Daoy (cell line): ENCODE measurements at places on chromosomes 12 and 14. TPM values are rescaled to one million over a fixed set of nuclear protein-coding genes. Genes with fewer than 3 reads are reported as not detected.

DNA sequence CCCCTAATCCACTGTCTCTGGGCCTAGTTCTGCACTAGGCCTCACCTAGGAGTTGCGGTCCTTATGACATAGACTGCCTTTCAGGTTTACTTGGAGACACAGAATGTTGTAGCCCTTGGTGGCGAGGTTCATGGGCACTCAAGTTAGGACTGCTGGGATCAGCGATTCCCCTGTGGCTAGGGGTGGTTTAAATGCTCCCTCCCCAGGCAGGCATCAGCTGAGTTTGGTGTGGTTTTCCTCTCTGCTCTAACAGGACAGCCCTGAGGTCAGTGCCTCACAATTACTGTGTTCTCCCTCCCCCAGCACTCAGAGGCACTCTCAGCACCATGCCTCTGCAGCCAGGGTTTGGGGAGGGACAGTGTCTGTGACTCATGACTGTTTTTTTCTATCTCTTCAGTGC is 22.2 kb upstream of the RDH16 start:
- no peak for DNase-seq

DNA sequence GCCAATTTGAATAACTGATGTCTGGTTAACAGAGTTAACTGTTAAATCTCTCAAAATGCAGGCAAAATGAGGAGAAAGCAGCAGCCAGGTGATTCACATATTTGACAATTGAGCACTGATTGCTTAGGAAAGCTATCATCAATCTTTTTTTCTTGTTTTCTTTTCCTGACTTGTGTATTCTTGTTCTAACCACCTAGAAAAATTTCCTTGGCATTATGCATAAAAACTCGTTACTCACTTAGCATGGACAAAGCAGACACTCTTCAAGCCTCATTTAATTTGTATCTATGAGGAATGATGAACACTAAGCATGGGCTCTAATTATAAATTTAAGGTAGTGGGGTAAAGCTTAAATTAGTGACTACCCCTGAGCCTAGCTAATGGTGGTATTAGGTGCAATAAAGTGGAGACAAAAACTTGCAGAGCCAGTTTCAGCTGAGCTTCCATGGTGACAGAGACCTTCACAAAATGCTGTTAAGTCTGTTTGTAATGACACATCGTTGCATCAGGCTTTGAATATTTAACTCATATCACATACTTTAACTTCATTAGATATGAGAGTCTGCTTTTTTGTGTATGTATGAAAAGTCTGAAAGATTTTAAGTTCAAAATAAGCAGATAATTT is 52.0 kb downstream of the RASSF9 start:
- DNase-seq = no peak

- no peak for DNase-seq
Observed at GRCh38 chr12:2391740-2392331, 339.0 kb downstream of the CACNA1C start.

DNA sequence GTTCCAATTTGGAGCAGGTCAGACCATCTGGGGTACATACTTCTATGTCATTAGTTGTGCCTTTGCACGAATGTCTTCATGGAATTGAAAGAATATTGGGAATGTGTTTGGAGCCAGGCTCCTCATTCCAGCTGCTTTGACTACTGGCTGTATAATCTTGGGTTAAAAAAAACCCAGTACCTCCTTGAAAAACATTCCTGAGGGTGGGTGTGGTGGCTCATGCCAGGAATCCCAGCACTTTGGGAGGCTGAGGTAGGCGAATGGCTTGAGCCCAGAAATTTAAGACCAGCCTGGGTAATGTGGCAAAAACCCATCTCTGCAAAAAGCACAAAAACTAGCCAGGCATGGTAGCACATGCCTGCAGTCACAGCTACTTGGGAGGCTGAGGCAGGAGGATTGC is 125.6 kb downstream of the TTC8 start:
- DNase-seq = no peak

GRCh38 chr14:59507063-59507751 is 22.9 kb downstream of the JKAMP start:
- DNase-seq = peak; percentile 63

DNA sequence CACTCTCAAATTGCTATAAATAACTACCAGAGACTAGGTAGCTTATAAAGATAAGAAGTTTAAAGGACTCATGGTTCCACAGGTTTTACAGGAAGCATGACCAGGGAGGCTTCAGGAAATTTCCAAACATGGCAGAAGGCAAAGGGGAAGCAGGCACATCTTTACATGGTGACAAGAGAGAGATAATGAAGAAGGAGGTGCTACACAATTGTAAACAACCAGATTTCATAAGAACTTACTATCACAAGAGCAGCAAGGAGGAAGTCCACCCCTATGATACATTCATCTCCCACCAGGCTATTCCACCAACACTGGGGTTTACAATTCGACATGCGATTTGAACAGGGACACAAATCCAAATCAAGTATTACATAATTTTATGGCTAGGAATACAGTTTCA is 257.7 kb downstream of the BTG1 start:
- DNase-seq = no peak

- DNase-seq = peak; percentile 76
Observed at GRCh38 chr14:72638021-72638420, 255.9 kb downstream of the DPF3 start.

- DNase-seq = no peak
Observed at GRCh38 chr14:92135269-92135668, 13.5 kb downstream of the CPSF2 start.

DNA sequence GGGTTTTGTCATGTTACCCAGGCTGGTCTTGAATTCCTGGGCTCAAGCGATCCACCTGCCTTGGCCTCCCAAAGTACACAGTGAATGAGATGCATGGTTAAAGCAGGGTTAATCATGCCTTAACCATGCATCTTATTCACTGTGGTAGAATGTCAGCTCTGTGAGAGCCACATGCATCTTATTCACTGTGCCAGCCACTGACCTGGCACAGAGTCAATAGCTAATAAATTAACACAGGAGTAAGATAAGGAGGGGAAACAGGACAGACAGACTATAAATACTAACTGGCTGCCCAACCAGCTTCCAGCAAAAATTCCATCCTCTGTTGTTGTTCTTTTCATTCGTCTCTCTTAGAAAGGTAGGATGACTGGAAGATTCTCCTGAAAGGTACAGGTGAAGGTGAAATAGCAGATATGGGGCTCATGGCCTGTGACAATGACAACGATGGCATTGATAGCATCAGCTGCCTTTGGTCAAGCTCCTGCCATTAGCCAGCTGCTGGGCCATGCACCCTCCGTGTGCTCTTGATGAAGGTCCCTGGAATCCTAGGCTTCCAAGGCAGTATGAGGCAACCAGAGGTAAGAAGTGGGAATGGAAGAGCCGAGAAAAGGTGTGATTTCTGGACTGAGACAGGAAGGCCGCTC is 76.6 kb downstream of the ZNF664 start:
- peak; percentile 40 for DNase-seq

- DNase-seq = no peak
Observed at GRCh38 chr14:39090548-39091111, 12.4 kb downstream of the SEC23A start.

- no peak for DNase-seq
Observed at GRCh38 chr12:54386403-54387113, 2.0 kb upstream of the ZNF385A start.

GRCh38 chr12:10466311-10466710 is 13.1 kb upstream of the KLRC1 start:
- DNase-seq = no peak

GRCh38 chr12:50242751-50243191 is 40.5 kb downstream of the LIMA1 start:
- DNase-seq = peak; percentile 51

DNA sequence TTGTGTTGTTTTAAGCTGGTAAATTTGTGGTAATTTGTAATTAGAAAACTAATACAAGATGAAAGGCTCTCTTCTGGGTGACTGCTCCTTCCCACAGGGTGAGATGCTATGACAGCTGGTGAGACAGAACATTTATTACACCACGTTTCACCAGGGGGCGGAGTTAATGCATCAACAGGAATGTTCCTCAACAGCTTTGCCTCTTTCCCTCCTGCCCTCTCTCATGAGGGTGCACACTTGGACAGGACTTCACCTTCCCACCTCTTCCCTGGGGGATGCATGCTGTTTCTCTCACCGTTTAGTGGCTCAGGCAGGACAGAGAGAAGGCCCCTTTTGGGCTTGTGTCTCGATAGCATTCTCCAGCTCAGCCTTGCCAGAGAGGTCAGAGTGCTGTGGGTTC is 13.4 kb upstream of the PPP1R1A start:
- peak; percentile 60 for DNase-seq

The EFCAB11 gene
- 22.5 and 36.9 TPM in 2 replicates for total RNA-seq

The MUCL1 gene
- not detected in 2 replicates for total RNA-seq

The TSPAN31 gene
- total RNA-seq = 7.9 and 13.5 TPM in 2 replicates

The ADCY4 gene
- 0.17 TPM in 1 of 2 replicates, not detected in the other for total RNA-seq

The CACNA2D4 gene
- 0.74 TPM in 1 of 2 replicates, not detected in the other for total RNA-seq

The KCNC2 gene
- total RNA-seq = not detected in 2 replicates

The AQP2 gene
- not detected in 2 replicates for total RNA-seq
